Endodermal cell (in vitro differentiated cells): ENCODE measurements at places on chromosomes 3 and 15.

GRCh38 chr15:64521726-64522164 lies 61.4 kb downstream of the ZNF609 start:
- peak; percentile 70 for DNase-seq

DNA sequence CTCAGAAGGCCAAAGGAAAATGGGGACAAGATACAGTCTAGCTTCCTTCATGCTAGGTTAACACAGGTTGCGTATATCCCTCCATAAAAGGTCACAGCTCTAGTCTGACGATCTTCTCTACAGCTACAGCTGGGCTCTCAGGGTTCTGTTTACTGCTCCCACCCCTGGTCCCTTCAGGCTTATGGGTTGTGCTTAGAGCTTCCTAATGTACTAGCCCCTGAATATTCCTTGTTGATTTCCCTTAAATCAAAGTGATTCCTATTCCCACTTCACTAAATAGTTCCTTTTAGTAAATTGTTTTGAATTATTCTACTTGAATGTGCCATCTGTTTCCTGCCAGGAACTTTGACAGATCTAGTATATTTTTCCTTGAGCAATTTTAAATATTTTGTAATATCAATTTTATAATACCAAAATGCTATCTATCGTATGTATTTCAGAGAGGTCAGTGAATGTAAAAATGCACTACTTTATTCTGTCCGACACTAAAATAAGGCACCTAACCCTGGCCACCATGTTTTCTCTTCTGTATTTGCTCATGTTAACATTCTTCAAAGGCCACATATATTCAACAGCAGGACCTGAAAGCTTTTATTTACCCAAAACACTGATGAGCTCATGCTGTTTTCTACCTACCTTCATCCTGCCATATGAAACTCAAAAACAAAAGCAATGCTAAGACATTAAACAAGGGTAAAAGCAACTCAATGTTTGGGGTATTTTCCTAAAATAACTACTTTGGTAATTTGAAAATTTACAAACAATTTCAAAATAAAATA lies 92.8 kb upstream of the TGFBR2 start:
- DNase-seq, result no peak

DNA sequence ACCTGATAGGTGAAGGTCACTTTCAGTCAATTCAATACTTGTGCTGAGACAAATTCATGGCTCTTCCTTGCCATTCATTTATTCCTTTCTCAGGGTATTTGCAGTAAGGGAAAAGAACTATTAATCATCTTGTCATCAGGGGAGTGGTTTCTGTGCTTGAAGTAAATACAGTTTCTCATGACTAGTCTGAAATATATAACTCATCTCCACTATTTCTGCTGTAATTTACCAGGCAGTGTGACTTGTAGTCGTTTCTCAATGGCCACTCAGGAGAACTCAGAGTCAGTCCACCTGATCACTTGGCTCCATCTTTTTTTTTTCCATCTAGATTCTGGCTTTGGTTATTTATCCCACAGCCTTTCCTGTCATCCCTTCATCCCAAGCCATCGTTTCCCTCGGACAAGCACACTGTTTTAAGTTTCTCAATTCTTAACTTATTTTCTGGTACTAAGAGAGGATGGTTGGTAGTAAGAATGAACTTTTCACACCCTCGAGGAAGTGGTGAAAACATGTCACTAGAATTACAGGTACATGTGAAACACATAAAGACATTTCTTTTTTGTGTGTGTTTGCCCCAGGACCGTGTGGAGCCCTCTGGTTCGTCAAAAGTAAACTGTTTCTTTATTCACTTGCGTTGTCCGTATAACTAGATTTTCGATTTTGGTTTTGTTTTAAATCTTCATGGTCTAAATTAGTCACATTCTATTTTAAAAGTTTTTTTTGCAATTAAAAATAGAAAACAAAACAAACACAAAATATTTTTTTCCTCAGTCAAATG lies 620.2 kb downstream of the ZBBX start:
- DNase-seq, result no peak

GRCh38 chr3:65044401-65044800 lies 356.6 kb upstream of the ADAMTS9 start:
- no peak for DNase-seq

GRCh38 chr15:77656294-77656693 lies 23.6 kb upstream of the LINGO1 start:
- DNase-seq, result no peak

- DNase-seq, result no peak
These were observed 68.4 kb downstream of the MGLL start for GRCh38 chr3:127753898-127754410.

- no peak for DNase-seq
These were observed 19.5 kb downstream of the MRAS start for GRCh38 chr3:138367911-138368310.

DNA sequence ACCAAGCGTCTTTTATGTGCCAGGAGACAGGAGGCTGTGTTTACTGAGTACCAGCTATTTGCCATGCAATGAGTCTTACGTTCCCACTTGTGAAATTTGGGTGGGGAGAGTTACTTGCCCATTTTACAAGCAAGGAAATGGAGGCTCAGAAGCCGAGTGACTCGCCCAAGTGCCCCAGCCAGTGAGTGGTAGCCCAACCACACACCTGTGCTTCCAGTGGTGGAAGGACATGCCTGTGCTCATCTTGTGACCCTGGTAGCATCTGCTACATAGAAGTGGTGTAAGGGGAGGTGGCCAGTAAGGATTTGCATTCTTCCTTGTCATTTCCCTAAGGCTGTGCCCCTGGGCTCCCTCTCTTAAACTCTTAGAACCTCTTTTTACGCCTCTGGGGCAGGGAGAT lies 49.3 kb downstream of the FBLN2 start:
- DNase-seq, result no peak

DNA sequence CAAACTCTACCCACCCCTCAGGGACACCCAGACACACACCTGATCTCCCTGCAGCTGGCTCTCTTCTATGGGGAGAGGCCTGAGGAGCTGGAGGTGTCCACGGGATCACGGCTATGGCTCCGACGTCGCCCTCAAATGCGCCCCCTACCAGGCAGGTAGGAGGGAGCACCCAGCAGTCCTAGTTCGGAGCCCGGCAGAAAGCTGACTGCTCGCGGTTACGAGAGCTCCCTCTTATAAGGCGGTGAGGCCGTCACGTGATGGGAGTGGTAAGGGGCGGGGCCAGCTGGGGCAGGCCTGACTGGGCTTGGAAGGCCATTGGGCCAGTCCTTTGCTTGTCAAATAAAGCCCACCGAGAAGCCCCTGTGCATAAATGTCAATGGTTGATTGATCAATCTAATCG lies at the start of gene PRR20G:
TSS of gene PRR20G (minus strand) at position 207 of the 400 bp plus-strand sequence. CDS start 681 bp downstream, outside the sequence.
- DNase-seq, result peak; percentile 67

DNA sequence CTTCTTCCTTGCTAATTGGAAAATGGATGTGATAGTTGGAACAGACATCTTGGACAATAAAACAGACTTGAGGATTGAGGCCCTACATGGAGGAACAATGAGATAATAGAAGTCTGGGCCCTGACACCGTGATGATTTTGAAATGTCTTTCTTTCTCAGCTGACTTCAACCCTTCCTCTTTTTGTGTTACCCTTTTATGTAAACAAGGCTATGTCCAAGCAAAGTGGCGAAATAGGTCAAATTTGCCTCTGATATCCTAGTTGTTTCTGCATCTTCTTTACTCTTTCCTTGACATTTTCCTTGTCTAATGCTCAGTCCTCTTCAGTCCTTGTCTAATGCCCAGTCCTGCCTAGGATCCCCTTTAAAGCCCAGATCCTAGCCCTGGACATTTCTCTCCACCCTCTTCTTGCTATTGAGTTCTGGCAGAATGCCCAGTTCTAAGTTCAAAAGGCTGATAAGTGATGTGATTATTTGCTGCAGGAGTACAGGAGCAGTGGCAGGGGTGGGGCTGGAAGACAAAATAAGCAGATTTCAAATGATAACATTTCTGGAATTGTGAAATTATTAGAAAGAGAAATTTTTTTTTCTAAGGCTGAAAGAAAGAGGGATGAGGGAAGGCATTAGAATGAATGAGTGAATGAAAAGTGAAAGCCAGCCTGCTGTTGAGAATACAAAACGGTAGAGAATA lies 6.5 kb upstream of the VPS8 start:
- DNase-seq, result no peak

DNA sequence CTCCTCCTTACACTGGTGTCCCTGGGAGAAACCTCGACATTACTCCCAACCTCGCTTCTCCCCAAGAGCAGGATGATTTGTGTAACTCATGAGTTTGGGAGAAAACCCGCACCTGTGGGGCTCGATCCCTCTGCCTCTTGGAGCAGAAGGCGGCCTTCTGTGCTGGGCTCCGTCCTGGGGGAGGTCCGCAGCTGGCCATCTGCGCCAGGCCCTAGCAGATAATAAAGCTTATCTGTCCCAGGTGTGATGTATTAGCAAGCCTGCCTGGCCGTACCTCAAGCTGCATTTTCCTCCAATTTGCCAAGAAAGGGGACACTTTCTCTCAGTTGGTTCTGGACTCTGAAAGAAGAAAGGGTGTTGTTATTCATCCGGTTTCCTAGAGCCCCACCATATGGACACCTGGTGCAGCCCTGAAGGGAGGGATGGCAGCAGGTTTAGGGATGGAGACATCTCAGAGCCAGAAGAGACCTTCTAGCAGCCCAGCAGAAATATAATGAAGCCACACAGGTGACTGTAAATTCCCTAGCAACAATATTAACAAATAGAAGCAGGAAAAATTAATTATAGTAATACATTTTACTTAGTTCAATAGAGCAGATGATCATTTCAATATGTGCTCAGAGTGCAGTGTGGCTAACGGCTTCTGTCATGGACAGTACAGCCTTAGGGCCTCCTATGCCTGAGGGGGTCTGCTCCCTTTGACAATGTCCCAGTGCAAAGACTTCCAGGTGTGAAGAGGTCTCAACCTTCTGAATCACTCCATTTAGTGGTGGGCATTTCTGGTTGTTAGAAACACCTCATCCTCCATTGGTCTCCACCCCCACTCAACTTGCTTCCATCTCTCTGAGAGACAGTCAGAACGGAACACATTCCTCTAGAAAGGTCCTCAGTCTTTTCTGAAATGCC lies 94.8 kb downstream of the CPN2 start:
- peak; percentile 23 for DNase-seq

GRCh38 chr15:82709421-82710207 lies at the start of gene AP3B2:
Gene AP3B2 (minus strand): TSS chr15:82709875. CDS start chr15:82709706, 169 bp downstream.
- peak; percentile 92 for DNase-seq

DNA sequence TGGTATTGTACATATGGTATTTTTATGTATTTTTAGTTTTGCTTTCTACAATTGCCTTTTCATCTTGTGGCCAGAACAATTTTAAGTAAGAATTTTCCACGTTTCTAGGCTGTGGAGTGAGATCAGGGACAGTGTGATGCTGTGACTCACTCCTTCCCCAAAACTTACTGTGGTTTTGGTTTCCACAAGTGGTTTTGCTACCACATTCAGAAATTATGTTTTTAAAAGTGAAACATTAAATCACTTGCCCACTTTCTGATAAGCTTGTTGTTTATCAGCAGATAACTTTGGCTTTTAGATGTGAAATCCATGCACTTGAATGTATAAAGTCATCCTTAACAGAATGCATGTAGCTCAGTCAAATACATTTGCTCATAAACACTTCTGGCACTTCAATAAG lies 192.2 kb upstream of the THRB start:
- DNase-seq, result no peak

DNA sequence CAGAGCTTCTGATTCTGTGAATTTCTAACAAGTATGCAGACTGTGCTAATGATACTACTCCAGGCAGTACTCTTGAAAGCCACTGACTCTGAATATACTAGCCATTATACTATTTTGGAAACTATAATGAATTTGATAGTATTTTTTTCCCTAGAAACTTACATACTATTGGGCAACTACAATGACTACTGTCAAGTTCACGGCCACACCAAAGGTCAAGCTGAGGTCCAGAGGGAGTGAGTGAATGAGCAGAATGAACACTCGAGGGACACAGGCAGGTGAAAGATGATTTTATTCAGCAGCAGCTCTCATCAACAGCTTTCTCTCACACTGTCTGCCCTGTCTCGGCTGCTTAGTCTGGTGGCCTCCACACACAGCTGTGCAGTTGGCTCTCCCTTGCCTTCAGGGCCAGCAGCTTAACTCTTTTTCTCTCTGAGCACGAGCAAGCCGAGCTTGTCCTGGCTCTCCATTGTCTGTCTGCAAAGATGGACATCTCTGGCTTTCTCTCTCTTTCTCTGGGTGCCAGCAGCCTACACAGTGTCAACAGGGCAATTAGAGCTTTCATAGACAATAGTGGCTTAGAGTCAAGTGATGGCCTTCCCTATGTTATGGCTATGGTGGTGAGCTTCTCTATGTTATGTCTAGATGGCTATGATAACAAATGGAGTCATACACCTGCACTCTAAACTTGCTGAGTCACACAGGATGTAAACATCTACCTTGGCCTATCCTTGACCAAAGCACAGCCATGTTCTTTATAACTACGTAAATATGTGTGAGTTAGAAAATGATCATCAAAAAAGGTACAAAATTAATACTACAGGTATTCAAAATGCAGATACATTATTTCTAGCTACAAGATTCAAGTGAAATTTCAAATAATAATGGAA lies 362.4 kb downstream of the CGGBP1 start:
- peak; percentile 47 for DNase-seq

- DNase-seq, result peak; percentile 52
These were observed 48.7 kb downstream of the NBEAL2 start for GRCh38 chr3:47028146-47028545.

DNA sequence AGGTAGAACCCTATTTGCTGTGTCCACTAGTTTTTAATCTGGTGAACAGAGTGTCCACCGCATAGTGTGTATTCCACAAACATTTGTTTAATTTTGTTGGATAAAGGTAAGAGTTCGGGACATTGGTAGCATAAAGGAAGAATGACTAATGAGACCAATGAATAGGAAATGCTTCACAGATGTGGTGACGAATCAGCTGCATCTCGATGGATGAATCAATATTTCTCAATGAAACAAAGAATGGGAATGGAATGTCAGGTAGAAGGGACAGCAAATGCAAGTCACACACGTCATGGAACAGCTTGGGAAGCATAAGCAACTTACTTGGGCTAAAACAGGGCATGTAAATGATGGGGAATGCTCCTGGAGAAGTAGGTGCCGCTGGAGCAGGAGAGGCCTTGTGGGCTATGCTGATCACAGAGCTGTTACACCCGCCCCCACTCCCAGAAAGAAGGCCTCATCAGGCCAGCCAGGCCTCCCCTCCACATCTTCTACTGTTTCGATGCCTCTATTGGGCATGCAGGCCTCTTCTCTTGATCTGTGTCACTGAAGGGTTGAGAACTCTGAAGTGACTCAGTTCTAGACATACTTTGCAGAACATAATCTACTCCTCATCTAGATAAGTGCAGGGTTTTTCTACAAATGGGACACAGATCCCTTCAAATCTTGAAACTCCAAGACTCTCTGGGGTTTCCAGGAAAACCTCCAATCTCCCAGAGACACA lies 120.0 kb upstream of the GADL1 start:
- DNase-seq, result no peak

DNA sequence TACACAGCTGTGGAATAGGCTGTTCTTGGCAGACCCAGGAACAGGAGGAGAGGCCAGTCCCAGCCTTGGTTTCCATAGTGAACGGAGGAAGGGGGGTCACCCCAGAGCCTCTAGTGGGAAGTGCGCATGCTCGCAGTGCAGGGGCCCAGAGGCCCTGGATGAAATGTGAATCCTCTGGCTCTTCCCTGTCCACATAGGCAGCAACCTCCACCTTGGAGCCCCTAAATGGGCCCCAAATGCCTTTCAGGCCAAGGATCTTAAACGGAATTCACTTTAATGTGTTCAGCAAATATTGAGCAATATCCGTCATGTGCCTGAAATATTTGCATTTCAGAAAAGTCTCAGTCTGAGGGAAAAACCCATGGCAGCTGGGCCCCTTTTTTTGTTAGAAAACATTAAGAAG lies 3.3 kb upstream of the NDN start:
- DNase-seq, result peak; percentile 68

GRCh38 chr3:130379274-130379673 lies 33.8 kb downstream of the COL6A5 start:
- DNase-seq, result no peak
